ENCODE measurements at places on chromosomes 2 and 18. TPM values are rescaled to one million over a fixed set of nuclear protein-coding genes. Genes with fewer than 3 reads are reported as not detected.

GRCh38 chr2:144151405-144151804 is 368.5 kb downstream of the ZEB2 start:
- no peak for DNase-seq

DNA sequence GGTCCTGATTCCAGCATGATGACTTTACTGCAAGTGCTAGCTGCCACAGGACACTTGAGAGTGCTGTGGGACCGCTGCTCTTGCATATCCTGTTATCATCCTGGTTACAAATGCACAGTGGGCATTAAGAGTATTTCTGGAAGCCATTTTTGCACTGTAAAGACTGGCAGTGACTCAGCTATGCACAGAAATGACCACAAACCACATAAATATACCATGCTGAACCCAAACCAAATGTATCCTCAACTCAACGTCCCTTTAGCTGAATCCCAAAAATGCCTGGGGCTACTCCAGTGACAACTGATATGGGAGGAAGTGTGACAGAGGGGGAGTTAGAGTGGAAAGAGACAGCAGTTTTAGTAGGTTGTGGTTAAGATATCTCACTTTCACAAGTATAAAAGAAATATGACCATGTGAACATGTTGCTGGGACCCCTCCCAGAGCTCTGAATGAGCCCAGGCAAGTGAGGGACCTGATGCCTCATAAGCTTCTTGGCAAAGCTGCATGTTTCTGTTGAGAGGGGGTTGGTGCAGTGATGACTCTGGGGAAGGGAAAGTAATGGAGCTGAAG is 37.3 kb downstream of the RHBDD1 start:
- DNase-seq = no peak

DNA sequence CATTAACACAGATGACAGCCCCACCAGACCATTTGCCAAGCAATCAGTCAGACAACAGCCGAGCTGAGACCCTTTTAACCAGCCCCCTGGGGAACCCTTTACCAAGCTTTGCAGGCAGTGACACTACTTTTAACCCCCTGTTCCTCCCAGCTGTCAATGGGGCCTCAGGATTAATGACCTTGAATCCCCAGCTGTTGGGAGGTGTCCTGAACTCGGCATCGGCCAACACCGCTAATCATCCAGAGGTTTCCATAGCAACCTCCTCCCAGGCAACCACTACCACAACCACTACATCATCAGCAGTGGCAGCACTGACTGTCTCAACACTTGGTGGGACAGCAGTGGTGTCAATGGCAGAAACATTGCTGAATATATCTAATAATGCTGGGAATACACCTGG is 160.9 kb upstream of the EPC2 start:
- DNase-seq = no peak

STPG4 gene
- total RNA-seq = 0.89 TPM

- DNase-seq = no peak
These were observed 487.3 kb upstream of the DCC start for GRCh38 chr18:51852681-51853080.

MCFD2 gene
- 90.5 TPM for total RNA-seq

DNA sequence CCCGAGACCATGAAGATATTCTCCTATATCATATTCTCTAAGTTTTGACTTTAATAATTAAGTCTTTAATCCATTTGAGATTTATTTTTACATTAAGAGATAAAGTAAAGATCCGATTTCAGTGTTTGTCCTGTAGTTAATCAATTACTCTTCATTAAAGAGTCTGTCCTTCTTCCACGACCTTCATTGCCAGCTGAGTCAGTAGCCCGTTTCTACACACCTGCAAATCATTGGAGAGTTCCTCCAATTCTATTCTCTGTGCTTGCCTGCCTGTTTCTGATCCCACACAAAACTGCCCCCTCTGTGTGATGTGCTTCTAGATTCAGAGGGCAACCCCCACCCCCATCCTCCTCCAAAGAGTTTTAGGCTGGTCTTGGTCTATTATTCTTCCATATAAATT is 119.2 kb downstream of the KCNF1 start:
- no peak for DNase-seq

DNA sequence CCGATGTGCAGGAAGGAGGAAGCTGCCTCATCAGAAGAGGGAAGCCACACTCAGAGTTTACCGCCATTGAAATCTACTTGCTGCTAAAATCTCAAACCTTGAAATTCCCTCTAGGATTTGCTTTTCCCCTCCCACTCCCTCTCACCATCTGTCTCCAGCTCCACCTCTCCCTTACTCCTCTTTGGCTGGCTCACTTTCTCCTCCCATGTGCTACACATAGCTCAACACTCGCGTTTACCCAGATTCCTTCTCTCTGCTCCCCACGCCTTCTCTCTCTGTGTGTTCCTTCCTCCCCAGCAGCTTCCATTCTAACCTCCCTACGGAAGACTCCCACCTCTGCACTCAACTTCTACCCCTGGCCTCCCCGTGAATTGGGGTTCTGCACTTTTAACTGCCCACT is 143.1 kb downstream of the DNER start:
- no peak for DNase-seq

DNA sequence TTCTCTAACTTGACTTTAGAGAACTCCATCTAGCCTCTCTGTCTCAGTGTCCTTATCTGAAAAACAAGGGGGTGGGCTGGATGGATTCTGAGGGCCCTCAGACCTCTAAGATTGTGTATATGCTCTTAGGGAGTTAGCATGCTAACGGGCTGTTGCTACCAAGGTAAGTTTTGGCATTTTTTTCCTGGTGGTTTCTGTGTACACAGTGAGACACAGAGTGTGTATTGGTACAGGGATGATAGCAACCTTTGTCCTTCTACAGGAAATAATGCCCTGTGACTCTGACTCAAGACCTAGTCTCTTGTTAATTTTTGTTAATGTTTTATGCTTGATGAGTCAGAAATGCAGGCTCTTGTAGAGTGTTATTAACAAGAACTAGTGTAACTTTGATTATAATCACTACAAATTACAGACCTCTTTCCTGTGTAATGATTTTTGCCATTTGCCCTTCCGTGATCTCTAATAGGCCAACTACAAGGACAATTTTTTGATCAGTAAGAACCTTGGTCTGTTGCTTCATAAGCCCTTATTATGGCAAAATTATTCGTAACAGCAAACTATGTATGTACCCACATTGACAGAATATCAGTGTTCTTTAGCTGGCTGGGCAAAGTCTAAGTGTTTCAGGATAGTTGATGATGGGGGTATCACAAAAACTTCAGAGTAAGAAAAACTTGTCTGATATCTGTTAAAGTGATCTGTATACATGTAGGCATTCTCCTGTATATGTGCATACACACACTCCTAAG is 89.7 kb downstream of the SPTBN1 start:
- no peak for DNase-seq

DNA sequence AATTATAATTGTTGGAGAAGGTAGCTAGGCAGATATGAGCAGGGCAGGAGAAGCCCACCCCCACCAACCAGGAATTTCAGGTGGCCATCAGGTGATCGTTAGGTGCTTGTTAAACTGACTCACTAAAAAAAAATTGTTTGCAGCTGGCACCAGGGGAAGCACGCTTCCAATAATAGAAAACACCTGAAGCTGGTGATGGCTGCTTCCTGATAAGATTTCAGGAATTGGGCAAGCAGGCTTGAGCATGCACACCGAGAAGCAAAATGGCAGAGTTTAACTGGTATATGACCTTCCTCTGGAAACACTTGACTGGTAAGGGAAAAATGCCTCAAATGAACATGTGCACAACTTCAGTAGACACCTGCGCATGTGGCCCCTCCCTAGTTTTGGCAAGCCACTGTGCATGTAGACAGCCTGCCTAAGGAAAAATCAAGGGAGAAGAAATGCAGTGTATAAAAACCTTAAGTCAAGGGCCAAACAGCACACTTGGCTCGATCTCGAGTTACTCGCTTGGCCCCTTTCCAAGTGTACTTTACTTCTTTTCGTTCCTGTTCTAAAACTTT is 292.8 kb downstream of the CCDC85A start:
- DNase-seq = no peak

SP3 gene
- 93.5 TPM for total RNA-seq

DNA sequence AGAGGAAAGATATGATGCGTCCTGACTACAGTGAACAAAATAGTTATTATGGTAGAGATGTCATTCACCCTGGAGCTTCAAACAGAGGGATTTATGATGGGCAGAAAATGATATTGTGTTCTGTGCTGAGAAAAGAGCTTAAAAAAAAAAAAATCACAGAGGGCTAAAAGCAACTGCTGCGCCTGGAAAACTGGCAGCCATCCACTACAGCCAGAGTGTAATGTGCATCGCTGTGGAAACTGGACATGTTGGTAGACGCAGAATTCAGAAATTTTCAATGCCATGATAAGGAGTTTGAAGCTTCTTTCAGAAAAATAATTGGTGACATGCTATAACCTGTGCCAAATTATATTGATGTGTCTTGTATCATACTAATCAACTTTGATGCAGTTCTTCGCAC is 122.9 kb upstream of the SOX11 start:
- DNase-seq = no peak

FRZB gene
- total RNA-seq = 17.1 TPM

GRCh38 chr2:10137053-10137843 is 14.7 kb downstream of the RRM2 start:
- no peak for DNase-seq

KCNJ3 gene
- 0.62 TPM for total RNA-seq

DNA sequence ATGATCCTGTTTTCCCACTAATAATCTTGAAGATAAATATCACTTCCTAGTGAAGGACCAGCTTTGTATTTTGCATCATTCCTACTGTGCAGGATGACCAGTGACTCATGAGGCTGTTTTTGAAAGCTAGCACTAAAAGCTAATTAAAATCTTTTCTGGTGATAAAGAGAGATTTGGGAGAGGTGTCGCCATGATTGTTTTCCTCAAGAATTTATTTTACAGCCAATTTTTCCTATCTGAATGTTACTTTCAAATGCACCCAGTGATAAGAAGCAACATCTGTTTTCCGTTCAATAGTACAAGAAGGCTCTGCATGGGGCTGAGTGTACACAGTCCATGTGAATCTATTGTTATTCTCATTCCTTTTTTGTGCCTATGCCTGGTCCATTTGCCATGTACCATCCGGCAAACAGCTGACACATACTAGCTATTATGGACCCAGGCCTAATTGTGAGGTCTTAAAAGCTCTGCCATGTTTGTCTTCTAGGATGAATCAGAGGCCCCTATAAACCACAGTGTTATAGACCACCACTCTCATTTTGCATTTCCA is 28.4 kb downstream of the MEIS1 start:
- no peak for DNase-seq

CRACDL gene
- 12.4 TPM for total RNA-seq

TNFRSF11A gene
- total RNA-seq = 2.7 TPM

ANKRD30BL gene
- not detected for total RNA-seq

Data from sciatic nerve (tissue), 2 donors.